ENCODE measurements at places on chromosomes 7 and 10.
A peak's percentile ranks its signal among the peaks of the same experiment; 100 is the strongest.

DNA sequence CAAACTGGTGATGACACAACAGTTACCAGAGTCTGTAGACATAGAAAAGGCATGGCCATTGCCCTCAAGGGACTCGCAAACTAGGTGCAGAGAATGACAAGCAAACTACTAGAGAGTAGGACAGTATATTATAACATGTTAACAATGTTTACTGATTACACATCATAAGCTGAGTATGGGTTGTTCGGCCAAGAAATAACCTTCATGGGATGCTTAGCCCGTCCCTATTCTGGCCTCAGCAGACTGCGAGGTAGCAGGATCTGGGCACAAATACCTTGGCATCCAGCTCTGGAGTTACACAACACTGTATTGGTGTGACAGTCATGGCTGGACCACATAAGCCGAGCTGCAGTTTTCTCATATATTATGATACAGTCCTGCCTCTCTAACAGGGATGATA lies 51.4 kb downstream of the ABCB4 start:
- DNase-seq: no peak

GRCh38 chr7:46844486-46844885 lies 737.4 kb downstream of the TNS3 start:
- DNase-seq: no peak

GRCh38 chr10:33074443-33074842 lies 116.4 kb upstream of the ITGB1 start:
- DNase-seq: no peak

DNA sequence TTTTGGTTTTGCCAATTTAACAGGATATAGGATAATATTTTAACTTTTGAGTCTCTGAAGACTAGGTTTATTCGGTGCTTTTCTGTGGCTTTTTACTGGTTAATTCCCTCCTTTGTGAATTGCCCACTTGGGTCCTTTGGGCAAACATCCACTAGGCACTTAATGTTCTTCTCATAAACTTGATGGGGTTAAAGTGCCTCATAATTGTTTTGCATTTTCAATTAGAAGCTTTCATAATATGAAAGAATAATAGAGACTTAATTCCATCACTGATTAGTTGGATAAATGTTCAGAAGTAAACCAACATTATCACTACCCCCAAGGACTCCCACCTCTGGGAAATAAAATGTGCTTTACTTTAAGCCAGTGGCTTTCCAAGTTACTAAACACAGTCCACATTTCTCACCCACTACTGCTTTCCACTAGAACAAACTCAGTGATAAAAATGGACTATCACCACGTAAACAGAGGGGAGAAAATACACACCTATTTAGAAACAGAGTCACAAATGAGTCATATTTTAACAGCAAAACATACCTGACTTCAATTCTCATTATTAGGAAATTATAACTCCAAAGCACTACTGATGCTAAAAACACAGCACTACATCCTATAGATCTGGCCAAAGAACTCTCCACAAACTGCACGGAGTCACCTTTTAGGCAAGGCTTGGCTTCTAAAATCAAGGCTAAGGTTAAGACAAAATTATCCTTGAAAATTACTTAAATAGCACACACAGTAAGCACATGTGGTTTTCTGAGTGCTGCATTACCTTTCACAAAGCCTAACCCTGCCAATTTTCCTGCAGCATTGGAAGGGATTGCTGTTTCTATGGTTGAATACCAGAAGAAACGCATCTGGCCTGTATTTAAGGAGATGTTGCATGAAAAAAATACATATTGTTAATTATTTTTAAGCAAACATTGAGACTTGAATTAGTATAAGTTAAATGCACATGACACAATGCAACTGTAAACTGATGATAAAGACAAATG lies 41.2 kb downstream of the PARD3 start:
- no peak for DNase-seq

- DNase-seq: no peak
These were observed 76.0 kb downstream of the PCGF5 start for GRCh38 chr10:91296471-91296870.

- DNase-seq: no peak
These were observed 40.0 kb upstream of the AGBL3 start for GRCh38 chr7:134946260-134946659.

- no peak for DNase-seq
These were observed 446.2 kb upstream of the MGMT start for GRCh38 chr10:129020651-129021330.

GRCh38 chr10:13302821-13303555 lies 3.1 kb upstream of the PHYH start:
- no peak for DNase-seq

GRCh38 chr10:30857803-30858202 lies 173.9 kb downstream of the ZNF438 start:
- no peak for DNase-seq

DNA sequence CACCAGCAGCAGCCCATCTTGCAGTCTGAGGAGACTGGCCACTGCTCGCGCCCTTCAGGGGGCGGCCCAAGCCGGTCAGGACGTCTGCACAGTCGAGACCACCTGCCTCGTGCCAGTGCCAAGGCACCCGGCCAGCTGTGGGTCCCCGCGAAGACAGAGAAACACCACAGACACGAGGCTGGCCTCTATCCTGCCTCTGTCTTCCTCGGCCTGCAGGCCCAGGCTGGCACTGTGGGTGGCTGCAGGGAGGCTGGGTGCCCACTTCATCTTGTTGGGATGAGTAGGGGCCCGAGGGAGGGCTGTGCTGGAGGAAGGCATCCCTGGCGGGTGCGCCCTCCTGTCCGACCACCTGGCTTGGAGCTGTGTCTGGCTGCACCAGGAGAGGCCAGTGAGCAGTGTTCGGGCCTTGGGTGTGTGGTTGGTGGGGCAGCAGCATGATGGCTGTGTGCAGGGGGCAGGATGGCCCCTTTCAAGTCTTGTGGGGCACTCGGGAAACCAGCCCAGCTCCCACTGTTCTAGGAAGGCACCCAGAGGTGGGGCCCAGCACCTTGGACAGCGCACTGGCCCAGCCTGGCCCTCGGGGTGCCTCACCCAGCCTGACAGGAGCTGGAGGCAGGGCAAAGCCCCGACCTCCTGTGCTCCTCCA lies 7.3 kb downstream of the DPYSL4 start:
- DNase-seq: no peak

DNA sequence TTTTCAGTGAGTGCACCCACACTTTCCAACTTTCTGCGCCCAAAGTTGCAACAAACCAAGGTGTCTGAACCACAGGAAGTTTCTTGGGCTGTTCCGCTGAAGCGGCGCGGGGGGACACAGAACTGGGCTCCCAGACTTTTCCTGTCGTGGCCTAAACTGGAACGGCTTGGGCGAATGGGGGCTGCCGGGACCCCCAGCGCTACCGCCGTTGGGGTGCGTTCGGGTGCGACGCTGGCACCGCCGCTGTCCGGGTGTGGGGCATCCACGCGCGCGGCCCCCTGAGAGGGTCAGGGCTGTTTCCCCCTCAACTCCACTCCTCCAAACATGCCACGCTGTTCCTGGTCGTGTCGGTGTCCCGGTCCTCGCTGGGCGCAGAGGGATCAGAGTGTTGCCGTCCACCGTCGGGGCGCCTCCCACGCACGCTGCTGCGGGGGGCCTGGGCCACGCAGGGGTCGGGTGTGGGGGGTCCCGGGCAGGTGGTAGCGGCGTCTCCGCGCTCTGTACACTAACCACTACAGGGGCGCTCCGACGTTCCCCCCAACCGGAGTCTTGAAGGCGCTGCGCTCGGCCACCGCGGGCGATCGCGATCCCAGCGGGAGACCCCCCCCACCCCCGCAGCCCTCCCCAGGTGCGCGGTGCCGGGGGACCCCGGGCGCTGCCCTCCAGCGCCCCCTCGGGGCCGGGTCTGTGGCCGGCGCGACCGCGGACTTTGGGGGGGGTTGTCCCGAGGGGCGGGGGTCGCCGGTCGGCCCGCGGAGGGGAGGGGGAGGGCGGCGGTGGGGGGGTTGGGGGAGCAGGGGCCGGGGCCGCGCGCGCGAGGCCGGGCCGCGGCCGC lies 2.2 kb upstream of the CUX1 start:
- DNase-seq: no peak

- DNase-seq: no peak
These were observed 263.6 kb downstream of the DOCK4 start for GRCh38 chr7:111942450-111943081.

GRCh38 chr7:102828286-102828685 lies 79.5 kb downstream of the FAM185A start:
- no peak for DNase-seq

DNA sequence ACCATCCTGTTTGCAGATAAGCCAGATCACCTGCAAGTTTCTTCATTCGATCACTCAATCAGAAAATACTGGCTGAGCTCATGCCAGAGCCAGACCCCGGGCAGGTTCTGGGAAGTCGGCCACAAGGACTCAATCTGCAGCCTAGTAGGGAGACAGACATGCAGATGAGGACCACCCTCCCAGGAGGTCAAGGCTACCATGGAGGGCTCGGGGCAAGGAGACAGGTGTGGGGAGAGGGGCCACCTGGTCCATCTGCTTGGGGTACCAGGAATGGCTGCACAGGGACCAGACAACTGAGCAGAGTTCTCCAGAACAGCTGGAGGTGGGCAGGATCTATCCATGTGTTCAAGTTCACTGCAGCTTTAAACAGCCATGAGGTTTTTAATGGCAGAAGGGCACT lies 16.8 kb upstream of the CPXM2 start:
- DNase-seq: no peak

DNA sequence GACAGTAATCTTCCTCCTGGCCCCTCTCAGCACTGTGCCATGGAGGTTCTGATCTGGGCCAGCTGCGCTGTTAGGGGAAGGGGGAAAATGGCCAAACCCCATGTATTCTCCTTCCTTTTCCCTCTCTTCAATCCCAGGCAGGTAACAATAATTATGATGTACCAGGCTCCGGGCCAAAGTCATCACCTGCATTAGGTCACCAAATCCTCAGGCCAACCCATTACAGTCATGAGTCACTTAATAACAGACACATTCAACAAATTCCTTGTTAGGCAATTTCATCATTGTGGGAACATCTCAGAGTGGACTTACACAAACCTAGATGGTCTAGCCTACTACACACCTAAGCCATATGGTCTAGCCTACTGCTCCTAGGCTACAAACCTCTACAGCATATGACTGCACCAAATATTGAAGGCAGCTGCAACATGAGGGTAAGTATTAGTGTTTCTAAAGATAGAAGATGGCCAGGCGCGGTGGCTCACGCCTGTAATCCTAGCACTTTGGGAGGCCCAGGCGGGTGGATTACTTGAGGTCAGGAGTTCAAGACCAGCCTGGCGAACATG lies 2.2 kb upstream of the HSPB1 start:
- no peak for DNase-seq

DNA sequence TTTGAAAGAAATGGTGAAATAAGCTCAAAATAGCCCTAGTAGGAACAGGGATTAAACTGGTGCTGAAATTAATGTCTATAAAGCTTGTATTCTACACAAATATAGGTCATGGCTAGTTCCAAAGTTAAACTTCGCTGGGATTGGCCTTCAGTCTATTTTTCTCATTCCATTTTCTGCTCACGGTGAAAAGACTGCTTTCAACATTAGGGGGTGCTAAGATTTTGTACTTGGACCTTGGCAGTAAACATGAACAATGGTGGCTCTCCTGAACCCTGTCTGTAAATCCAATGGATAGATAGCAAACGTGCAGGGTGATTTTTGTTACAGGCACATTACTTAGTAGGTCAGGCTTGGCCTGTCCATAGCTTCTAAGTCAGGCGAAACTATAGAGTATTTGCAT lies 36.0 kb upstream of the RSU1 start:
- DNase-seq: no peak

GRCh38 chr10:24513155-24513554 lies 210.5 kb downstream of the ARHGAP21 start:
- DNase-seq: no peak

- peak; percentile 33 for DNase-seq
These were observed 81.0 kb upstream of the PRSS58 start for GRCh38 chr7:142338633-142339501.

DNA sequence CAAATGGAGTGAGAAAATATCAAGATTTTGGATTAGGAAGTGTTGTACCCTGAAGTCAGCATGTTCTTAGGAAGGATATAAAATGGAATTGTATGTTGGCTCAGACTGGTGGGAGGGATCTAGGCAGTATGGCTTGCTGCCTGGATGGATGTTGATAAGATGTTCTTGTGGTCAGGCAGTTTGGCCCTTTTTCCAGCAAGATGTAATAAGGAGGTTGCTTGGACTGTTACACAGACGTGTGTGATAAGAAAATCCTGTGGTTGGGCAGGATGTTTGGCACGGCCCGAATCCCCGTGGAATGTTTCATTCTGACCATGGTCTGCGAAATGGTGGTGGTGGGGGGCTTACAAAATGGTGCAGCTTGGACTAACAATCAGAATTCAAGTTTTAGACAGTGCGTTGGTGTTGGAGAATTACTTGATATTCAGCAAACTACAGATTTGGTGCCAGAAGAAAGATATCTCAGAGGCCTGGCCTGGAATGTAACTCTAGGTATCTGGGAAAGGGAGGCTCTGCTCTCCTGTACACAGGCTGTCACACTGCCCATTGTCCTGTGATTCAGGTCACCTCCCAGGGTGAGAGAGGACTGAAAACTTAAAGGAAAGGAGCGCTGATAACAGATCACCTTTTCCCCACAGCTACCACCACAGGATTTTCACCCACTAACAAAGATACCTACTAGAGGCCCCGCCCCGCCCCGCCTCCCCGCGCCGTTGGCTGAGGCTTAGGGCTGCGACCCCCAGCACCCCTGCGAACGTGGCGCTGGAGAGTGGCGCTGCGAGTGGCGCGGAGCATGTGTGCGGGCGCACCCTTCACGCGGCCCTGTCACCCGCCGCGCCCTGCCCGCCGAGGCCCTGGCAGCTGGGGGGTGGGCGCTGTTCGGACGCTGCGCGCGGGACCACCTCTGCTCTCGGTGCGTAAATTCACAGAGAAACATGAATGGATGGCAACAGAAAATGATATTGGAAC lies 19.3 kb upstream of the ZNF680 start:
- DNase-seq: no peak

DNA sequence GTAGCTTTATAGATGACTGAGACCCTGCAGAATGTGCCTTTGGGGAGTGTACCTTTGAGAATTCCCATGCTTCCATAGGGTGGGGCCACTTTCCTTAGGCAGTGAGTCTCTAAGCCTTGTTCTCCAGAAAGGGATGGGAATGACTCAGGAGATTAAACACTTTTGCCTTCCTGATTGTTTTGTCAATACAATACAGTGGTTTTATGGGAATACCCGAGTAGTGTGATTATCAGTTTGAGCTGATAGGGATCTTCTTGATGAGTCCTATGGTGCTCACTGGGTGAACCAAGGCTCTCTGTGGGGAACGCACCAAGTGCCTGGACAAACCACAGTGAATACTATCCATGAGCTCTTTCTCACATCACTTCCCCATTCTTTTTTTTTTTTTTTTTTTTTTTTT lies 6.3 kb downstream of the MYOF start:
- no peak for DNase-seq

DNA sequence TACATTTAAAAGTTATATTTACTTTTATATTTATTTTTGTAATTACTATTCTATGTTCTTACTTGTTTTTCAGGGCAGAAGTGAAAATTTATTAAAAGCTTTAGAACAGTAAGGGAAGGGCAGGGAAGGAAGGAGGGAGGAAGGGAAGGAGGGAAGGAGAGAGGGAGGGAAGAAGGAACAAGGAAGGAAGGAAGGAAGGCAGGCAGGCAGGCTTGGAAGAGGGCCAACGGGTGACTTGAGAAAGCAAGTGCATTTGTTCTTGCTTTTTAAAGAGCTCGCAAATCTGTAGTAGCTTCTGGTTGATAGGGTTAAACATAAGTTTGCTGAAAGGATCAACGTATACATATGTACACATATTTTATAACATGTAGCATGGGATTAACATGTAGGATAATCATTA lies 725.3 kb upstream of the FZD8 start:
- no peak for DNase-seq

- DNase-seq: no peak
These were observed 201.9 kb downstream of the BAMBI start for GRCh38 chr10:28879246-28879645.
